ENCODE measurements at places on chromosomes 5 and 9.
A peak's percentile ranks its signal among the peaks of the same experiment; 100 is the strongest.

- DNase-seq: peak; percentile 77
Observed at GRCh38 chr5:134902071-134902801, 2.7 kb upstream of the PCBD2 start.

DNA sequence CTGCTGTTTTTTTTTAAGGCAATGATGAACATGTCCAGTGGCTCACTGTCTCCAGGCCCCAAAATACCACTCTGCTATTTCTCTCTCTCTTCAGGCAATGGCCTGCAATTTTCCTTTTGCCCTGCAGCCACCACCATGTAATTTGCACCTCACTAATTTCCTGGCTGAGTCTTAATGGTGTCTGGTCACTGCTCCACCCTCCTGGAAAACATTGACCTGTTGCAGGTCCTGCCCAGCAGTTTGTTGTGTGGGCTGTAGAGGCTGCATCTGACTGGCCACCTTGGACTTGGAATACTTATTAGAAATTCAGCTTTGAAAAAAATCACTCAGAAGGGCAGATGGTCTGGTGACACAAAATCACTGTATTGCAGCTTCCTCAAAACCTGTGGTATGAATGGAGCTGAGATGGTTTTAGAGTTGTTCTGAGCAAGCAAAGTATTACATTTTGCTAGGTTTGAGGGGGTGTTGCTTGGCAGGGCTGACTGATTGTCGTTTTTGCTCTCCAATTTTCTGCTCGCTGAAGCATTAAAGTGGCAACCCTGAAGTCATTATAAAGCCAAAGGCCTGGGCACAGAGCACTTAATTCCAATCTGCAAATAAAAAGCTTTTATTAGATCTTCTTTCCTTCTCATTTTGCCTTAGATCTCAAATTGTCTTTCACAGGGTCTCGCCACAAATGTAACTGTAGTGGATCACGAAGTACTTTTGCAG is 134.8 kb downstream of the TMEM174 start:
- DNase-seq: no peak

DNA sequence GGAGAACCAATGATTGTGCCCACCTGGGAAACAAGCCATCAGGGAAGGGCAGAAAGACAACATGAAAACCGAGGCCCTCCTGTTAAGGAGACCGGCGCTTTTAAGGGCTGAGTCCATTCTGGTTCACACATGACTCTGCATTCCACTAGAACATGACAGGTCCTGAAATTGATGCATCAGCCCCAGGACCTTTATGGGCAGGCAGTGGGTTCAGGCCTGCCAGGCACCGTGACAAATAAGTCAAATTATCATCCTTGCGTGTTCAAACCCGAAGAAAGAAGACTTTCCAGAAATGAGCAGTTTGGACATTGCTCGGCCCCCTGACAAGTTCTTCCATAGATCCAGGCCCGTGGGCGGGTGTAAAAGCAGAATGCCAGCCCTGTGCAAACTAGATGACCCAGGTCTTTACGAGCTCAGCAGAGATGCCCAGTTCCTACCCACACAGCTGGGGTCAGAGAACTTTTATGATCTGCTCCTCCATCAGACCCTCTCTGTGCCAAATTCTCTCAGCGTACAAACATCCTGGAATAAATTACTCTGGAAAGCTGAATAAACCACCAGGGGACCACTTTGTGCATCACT is 295.5 kb upstream of the WWC1 start:
- no peak for DNase-seq

GRCh38 chr5:109030360-109031143 is 282.9 kb downstream of the FER start:
- no peak for DNase-seq

DNA sequence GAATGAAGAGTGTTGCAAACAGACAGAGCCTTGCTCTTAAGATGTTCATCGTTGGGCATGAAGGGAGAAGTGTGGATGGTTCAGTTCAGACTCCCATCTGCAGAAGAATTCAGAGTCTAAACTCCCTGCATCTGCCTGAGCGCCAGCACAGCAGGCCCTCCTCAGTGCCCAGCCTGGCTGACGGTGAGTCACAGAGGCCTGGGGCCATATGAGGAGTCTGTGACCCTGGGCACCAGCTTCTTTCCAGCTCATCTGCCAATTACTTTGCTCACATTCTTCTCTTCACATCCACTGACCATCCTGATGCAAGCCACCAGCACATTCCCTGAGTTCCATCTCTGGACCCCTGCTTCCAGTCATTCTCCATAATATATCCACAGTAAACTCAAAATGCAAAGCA is 401.1 kb upstream of the TRPC7 start:
- DNase-seq: no peak

DNA sequence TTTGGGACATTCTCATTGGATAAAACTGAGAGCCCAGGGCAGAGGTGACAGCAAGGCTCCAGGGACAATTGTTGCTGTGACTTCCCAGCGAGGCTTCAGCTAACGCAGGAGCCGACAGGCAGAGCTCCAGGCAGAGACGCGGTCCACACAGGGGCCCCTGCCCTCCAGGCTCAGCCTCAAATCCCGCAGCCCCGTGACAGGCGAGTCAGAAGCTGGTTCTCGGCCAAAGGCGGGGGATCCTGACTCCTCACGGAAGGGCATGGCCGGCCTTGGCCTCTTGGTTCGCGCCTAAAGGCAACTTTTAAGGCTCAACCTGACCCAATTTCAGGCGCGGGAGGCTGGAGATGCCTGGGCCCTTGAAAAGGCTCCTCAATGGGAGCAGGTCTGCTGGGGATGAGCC is 21.3 kb downstream of the SLC12A7 start:
- no peak for DNase-seq

GRCh38 chr5:74889523-74890105 is 23.4 kb upstream of the FAM169A start:
- DNase-seq: peak; percentile 25

GRCh38 chr9:74463825-74464224 is 33.3 kb upstream of the RORB start:
- no peak for DNase-seq

DNA sequence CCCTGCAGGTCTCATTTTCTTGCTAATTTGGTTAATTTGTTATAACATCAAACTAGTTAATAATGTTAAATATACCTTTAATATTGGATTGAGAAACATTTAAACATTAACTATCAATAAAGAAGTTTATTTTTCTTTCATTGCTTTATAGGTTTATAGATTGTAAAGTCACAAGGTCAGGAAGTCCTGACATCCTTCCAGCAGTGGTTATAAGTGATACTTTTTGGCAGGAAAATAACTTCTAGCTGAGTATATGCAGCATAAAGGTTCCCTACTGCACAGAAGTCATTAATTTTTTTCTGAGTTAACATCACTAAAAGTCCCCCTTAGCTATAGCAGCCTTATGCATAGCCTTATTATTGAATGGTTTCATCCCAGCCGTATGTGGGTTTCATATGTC is 85.5 kb downstream of the LNPEP start:
- no peak for DNase-seq

GRCh38 chr5:38518341-38518740 is 38.1 kb downstream of the LIFR start:
- DNase-seq: no peak

GRCh38 chr5:10480237-10480985 is 38.7 kb downstream of the ROPN1L start:
- no peak for DNase-seq

DNA sequence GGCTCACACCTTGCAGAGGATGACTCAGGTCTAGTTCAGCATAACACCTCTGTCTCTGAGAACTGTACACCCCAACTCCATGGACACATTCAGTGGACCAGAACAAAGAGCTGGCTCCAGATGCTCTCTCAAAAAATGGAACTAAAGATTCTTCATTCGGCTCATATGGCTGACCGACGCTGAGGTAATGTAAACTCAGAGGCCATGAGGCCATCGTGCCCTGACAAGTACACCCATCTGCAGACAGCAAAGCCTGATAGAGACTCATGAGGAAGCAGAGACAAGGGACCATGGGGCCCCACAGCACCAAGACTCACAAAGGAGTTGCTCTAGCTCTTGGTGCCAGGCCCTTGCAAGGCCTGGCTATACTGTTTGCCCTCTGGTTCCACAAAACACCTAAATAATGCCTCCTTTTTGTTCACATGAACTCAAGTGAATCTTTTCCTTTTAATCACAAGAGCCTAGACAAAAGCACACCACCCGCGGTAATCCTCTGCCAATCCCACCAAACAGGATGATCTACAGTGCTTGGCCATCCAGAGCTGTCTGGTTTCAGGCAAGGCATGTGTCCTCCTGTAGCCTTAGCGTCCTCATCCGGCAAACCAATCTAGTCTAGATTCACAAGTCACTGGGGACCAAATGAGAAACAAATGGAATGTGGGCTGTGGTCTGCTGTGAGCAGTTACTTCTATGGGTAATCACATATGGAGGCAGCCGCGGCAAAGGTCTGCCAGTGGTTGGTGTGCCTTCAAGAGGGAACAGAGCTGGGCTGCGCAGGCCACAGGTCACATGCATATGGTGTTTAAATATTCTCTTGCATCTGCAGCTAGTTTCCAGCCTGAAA is 22.7 kb downstream of the MED27 start:
- DNase-seq: no peak

DNA sequence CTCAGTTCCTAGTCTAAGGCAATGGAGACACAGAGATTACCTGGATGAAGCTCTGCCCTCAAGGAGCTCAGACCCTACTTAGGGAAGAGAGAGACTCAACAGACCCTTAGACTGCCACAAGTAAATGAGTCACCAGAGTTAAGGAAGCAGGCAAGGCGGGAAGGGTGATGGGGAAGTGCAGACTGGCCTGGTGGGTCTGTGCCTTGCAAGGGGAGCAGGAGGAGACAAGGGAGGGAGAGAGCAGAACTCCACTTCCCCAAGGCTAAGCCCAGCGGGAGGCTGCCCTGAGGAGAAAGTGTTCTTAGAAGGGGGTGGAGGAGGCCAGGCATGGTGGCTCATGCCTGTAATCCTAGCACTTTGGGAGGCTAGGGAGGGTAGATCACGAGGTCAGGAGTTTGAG is 83.7 kb downstream of the HRH2 start:
- DNase-seq: no peak

DNA sequence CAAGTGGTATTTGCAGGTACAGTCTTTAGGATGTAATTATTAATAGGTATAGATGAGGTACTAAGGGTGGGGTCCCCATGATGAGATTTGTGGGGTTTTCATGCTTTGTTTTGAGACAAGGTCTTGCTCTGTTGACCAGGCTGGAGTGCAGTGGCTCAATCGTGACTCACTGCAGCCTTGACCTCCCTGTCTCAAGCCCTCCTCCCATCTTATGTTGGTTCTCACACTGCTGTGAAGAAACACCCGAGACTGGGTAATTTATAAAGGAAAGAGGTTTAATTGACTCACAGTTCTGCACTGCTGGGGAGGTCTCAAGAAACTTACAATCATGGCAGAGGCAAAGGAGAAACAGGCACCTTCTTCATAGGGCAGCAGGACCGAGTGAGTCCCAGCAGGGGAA is 217.5 kb downstream of the CDK5RAP2 start:
- DNase-seq: no peak

- peak; percentile 32 for DNase-seq
Observed at GRCh38 chr5:122458278-122458872, 146.3 kb downstream of the SNCAIP start.

DNA sequence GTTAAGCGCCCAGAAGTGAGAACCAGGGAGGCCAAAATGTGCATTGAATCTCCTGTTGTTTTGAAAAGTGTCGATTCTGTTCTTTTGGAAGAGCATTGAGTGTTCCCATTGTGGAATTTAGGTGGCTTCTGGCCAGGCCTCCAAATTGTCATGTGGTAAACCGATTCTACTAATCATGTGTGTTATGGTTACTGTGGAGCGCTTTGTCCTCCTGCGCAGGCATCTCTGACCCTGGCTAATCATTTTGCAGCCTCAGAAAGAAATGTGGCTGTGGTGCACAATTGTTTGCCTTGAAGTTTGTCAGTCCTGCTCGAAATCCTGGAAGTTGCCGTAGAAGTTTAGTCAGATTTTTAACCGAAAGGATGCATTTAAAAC is 121.3 kb downstream of the RASGRF2 start:
- no peak for DNase-seq

GRCh38 chr5:79853028-79853427 is 138.0 kb downstream of the MTX3 start:
- no peak for DNase-seq

GRCh38 chr5:86463339-86463738 is 154.4 kb upstream of the COX7C start:
- DNase-seq: no peak

DNA sequence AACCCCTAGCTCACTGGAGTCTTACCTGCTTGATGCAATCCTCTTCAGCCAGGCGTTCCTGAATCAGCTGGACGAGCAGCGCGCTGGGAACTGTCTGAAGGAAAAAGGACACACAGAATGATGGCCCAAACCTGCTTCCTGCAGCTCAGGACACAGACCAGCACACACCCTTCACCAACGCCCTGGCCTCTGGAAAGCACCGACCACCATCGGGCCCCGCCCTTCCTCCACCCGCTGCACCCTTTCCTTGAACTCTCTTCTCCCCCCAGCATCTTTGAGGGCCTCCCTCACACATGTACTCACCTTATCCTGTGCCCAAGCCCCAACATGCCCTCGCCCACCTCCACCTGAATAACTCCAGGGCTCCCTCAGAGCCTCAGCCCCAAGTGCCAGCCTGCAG is 23.3 kb downstream of the AK8 start:
- DNase-seq: no peak

- no peak for DNase-seq
Observed at GRCh38 chr5:172541773-172542136, 87.4 kb upstream of the SH3PXD2B start.

DNA sequence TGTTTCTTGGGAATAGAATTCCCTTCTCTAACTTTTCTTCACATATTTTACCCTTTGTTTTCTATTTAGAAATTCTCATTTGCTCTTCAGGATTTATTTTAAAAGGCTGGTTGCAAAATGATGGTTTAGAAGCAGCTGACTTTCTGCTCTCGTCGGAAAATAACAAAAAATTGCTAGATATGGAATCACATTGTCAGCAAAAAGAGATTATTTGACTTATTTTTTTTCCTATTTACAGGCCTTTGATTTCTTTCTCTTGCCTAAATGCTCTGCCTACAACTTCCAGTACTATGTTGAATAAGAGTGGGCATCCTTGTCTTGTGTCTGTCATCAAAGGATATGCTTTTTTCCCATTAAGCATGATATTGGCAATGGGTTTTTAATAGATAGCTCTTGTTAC is 1619.1 kb upstream of the ACO1 start:
- no peak for DNase-seq

DNA sequence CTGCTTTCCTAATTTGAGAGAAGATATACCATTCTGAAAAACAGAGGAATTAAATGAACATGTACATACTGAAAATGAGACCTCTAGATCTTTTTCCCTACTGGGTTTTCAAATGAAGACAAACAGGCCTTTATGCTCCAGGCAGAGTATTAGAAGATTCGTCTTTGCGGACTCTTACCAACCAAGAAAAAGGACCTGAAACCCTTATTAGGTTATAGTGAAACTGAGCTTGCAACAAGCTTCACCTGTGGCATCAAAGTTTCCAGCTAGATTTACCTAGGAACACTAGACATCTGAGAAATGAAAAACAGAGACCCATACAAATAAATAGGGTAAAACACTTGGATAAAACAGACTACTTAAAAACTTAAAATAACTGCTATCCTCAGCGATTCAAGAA is 46.3 kb downstream of the SMIM15 start:
- DNase-seq: peak; percentile 5

GRCh38 chr9:72996684-72997314 is 43.9 kb upstream of the ALDH1A1 start:
- DNase-seq: no peak

Data from GM20000 (cell line).